ENCODE measurements at places on chromosomes 2 and 18.

DNA sequence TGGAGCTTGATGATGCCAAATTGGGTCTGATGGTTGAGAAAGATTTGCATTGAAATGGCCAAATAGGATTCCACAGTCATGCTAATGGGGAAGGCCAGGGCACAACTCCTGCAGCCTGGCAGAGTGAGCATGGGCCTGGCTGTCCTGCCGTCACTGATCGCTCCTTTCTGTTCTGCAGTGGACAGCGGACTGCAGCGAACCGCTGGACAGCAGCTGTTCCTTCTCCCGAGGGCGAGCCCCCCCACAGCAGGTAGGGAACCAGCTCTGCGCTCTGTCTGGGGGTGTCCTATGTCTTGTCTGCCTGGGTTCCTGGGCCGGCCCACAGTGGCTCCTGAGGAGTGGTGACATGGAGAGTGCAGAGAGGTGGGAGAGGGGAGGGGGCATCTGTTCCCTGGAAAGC is 97.6 kb downstream of the CTIF start:
- no peak for DNase-seq

DNA sequence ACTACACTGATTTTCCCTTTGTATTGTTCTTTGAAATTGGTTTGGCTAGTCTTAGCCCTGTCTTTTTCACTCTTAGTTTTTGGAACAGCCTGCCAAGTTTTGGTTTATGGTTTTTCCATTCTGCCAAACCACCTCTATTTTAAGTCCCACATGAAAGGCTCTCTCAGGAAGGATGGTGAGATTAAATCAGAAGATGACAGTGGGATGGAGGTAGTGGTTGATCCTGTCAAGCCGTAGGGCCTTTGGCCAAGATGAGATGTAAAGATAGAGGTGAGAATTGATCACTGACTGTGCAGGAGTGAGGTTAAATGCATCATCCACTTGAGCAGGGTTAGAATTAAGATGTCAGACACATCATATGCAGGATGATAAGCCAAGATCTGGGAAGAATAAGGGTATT is 948.5 kb downstream of the SLC4A3 start:
- no peak for DNase-seq

- no peak for DNase-seq
Measured at GRCh38 chr2:30373881-30374302, 73.2 kb upstream of the LCLAT1 start.

GRCh38 chr2:20106746-20107145 is 55.3 kb upstream of the LAPTM4A start:
- no peak for DNase-seq

DNA sequence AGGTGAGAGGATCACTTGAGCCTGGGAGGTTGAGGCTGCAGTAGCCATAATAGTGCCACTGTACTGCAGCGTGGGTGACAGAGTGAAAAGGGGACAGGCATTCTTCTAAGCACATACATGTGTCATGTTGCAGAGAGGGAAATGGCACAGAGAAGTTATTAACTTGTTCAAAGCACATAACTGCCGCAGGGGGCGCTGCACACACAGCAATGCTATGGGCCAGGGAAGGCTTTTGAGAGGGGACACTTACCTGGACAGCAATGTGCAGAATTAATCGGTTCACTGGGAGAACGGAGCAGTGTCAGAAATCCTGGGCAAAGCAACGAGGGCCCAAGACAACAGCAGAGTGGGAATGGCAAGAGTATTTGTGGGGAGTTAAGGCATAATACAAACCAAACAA is 2.4 kb downstream of the SCYGR8 start:
- no peak for DNase-seq

GRCh38 chr2:203637471-203638167 is 68.8 kb upstream of the CD28 start:
- no peak for DNase-seq

GRCh38 chr2:88451811-88452564 is 505 bp downstream of the FOXI3 start:
- DNase-seq: no peak

DNA sequence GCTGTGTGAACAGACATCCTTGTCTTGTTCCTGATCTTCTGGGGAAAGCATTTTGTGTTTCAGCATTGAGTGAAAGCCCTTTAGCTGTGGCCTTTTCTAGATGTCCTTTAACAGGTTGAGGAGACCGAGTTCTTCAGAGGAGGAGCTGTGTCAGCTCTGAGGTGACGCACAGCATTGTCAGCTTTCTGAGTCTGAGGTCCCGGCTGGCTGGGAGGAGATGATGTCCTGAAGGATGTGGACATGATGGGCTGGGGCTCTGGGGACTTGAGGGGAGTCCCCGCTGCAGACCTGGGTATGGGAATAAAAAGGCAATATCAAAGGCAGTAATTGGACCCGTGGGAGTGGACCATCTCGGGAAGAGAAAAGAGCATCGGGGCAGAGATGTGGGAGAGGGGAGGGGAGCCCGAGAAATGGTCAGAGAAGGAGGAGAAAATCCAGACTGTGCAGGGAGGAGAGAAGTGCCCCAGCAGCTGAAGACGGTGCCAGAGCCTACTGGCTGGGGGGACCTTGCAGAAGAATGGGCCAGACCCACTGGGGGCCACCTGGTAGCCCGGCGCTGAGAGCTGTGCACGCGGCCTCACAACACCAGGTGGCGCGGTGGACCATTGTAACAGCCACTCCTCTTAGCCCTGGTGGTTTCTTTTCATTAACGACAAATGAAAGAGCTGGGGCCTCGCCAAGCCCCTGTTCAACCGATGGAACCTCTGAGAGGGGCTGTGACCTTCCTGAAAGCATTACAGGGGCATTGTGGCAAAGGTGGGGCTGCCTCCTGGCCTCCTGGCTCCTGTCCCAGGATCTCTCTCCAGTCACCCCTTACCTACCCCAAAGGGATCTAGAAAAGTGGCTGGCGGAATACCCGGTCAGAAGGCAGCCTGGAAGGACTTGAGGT is 61.6 kb downstream of the ST3GAL5 start:
- peak; percentile 82 for DNase-seq

DNA sequence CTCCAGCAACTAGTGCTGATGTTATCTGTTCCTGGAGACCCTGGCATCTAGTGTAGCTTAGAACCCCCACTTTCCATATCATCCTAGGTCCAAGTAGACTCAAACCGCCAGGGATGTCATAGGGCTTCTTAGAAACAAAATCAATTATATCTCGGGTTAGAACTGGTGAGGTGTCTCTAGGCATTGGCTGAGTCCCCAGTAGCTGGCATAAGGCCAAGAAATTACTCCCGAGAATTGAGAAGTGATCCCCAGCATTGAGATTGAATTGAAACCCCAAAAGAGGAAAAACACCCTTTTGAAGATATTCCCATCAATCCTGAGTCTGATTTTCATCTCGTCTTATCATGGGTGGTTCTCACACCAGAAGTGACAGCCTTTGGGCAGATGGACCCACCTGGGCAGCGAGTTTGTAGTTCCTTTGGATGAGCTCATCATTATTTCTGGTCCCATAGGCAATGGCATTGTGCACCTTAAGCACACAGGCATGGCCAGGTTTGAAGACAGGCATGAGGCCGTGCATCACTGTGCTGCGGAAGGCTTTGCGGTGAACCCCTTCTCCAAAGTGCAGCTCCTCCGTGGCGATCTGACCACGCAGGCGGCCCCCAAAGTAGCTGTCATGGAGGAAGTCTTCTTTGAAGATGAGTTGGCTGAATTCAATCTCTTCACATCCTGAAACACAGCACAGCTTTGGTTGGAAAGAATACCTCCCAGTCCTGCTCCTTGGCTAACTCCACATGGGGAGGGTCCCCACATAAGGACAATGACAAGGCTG is 112.2 kb downstream of the ALPK2 start:
- DNase-seq: no peak
